ENCODE measurements at places on chromosomes 12 and 14.

GRCh38 chr14:52467515-52468266, 84.6 kb downstream of the TXNDC16 start:
- no peak for DNase-seq

- DNase-seq = no peak
These were observed 922.7 kb downstream of the VRK1 start for GRCh38 chr14:97719931-97720330.

GRCh38 chr12:108282676-108283075, 56.4 kb downstream of the CMKLR1 start:
- DNase-seq = no peak

- DNase-seq = no peak
These were observed 68.0 kb downstream of the KIF26A start for GRCh38 chr14:104206281-104206904.

GRCh38 chr12:91434081-91434480, 251.5 kb upstream of the DCN start:
- DNase-seq = no peak

DNA sequence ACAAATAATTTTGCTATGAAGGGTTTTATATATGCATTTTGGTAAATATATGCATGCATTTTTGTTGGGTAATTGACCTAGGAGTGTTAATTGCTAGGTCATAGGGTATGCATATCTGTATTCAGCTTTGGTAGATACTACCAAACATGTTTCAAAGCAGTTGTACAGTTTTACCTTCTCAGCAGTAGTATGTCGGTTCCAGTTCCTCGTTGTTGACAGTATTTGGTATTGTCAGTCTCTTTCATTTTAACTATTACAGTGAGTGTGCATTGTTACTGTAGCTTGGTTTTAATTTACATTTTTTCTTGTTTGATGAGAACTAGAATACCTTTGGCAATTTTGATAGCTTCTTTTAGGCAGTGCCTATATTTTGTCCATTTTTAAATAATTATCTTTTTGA, 98.9 kb downstream of the ARID2 start:
- DNase-seq = no peak

GRCh38 chr12:991350-992333, 619 bp downstream of the ERC1 start:
- DNase-seq = no peak

DNA sequence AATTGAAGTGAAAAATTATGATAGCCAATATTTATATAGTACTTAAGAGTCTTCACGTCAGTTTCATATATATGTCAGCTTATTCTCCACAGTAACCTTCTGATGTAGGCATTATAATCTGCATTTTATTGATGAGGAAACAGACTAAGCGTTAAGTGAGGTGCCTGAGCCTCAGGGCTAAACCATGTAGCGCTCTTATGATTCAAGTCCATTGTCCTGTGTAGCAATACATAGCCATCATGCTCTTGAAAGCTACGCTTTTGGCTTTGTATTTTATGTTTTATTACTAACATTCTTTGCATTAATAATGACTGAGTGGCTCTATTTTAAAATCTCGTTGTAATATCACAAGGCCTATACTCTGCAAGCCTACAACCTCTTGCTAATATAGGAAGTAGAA, 79.0 kb downstream of the ANO6 start:
- no peak for DNase-seq

DNA sequence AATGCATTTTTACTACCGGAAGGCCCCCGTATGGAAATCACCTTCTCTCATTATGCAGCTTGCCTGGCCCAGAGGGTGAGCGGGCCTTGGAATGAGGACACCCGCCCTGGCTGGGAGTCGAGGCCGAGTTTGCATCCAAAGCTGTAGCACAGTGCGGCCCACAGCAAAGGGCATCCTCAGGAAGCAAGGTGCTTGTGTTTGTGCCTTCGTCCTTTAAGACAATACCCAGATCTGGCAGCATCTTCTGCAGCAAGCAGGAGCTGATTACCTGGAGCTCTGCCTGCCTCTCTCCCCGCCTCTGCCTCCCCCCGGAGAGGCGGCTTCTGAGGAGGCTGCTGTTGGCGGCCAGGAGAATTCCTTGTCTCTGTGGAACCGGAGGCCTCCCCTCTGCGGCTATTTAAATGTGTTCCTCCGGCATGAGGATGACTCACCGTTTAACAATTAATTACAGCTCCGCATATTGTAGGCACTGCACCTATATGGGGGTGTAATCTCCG, 145.3 kb downstream of the CACNA1C start:
- DNase-seq = no peak

GRCh38 chr12:109305547-109305946, 3.5 kb downstream of the FOXN4 start:
- DNase-seq = no peak

- DNase-seq = no peak
These were observed 11.2 kb downstream of the ATG2B start for GRCh38 chr14:96351986-96352385.

- no peak for DNase-seq
These were observed 11.7 kb downstream of the CCER1 start for GRCh38 chr12:90943255-90943654.

- peak; percentile 36 for DNase-seq
These were observed 3.6 kb upstream of the CLEC4E start for GRCh38 chr12:8544295-8544694.

- DNase-seq = no peak
These were observed 9.5 kb upstream of the NUMB start for GRCh38 chr14:73467800-73468199.

DNA sequence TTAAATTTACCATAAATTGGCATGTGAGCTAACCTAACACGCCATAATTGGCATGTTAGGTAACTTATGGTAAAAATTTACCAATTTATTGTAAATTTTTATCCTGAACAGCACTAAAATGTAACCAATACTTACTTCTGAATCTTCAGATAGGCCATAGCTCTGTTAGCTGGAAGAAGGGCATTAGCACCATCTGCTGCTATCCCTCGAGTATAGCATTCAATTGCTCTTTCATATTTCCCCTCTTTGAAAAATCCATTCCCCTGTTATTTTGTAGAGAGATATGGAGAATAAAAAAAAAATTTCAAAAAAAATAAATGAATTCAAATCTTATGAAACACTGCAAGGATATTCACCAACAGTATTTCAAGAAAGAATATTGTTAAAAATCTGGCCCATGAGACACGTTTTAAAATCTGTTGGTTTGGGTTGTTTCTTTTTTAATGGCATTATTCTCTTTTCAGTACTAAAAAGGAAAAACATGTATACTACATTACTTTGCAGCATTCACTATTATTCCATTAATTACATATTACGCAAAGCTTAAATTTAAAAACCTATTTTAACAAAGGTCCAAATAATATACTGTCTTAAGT, 19.1 kb downstream of the RPAP3 start:
- DNase-seq = peak; percentile 31

GRCh38 chr12:119682639-119683252, 14.8 kb downstream of the PRKAB1 start:
- no peak for DNase-seq

GRCh38 chr12:42987216-42987650, 397.7 kb upstream of the PRICKLE1 start:
- no peak for DNase-seq

GRCh38 chr14:57266065-57266464, 2.6 kb downstream of the EXOC5 start:
- DNase-seq = no peak

DNA sequence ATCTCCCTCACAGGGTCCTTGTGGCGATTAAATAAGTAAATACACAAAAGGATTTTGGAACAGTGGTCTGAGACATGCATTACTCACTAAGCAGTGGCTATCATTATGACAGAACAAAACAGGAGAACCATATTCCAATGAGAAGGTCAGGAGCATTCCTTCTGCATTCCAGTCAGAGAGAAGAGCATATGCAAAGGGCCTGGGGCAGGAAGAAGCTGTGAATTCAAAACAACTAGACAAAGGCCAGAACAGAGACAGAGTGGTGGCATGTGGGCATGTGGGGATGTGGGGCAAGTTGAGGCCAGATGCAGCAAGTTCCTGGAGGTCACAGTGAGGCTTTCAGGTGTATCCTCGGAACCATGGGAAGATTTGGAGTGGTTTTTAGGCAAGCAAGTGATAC, 70.1 kb upstream of the VRK1 start:
- no peak for DNase-seq

DNA sequence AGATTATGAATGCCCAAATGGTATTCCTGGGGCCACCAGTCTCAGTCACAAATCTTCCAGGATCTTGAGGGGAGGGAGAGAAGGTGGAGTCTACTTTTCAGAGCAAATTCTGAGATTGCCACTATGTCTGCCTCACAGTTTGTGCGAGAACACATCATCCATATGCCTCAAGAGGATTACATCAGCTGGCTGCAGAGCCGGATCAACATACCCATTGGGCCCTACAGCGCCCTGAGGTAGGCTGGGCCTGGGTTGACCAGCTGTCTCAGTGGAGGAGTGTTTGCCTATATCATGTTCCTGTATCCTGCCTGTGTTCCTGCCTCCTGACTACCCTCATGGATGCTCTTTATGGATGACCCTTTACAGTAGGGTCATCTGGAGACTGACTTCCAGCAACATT, 53.1 kb upstream of the TMEM233 start:
- no peak for DNase-seq

DNA sequence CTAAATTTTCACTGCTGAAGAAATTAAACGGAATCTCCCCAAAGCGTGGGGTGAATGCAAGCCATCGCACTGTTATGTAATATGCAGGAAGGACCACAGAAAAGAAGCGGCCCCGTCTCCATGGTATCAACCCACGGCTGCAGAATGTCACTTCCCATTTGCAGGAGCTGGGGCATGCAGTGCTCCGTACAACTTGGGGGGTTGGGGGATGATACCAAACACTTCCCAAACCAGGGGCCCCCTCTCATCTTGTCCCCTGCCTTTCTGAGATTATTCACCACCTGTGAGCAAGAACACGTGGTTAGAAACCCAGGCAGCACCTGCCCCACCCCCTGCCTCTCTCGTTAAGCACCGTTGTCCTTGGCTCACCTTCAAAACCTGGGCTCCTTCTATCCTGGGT, 505.1 kb upstream of the TMEM132C start:
- no peak for DNase-seq

- DNase-seq = no peak
These were observed 63.5 kb downstream of the RAD51B start for GRCh38 chr14:67882986-67883555.

GRCh38 chr14:70731447-70732239, 77.7 kb downstream of the MAP3K9 start:
- DNase-seq = no peak

GRCh38 chr12:106025129-106025528, 113.6 kb downstream of the NUAK1 start:
- DNase-seq = no peak

- DNase-seq = no peak
These were observed 5.2 kb upstream of the RIMKLB start for GRCh38 chr12:8692573-8692972.

DNA sequence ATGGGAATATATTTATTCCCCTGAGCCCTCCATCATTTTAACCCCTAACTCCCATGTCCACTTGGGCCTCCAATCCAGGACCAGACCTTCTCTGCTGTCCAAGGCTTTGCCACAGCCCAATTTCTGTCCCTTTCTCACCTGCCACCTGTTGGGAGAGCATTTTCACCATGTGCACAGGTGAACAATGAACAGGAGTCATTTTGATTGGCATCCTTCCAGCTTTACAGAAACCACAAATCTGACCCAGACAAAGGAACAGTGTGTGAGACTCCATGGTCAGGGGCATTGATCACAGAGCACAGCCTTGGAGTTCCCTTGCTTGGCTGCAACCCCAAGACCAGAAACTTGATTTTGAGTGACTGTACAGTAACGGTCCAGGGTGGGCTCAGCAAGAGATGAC, 91.9 kb downstream of the CRACR2A start:
- no peak for DNase-seq

- DNase-seq = no peak
These were observed 3.4 kb downstream of the CKB start for GRCh38 chr14:103519043-103519836.

GRCh38 chr14:31261859-31262731, 54.5 kb upstream of the HECTD1 start:
- DNase-seq = no peak

- DNase-seq = no peak
These were observed 100.5 kb downstream of the PPM1H start for GRCh38 chr12:62834406-62834805.

All from NCI-H460 (cell line).